A549 treated with DMSO at 1 μM for 4 hours (cell line): ENCODE measurements at places on chromosomes 16 and 17. TPM values are rescaled to one million over a fixed set of nuclear protein-coding genes. Genes with fewer than 3 reads are reported as not detected.

LHX1 gene
- total RNA-seq: 2.8 to 5.2 TPM (median 3.7 TPM) in 5 replicates

SMIM22 gene
- 0.38 TPM in 1 of 5 replicates, not detected in the others for total RNA-seq

TLCD2 gene
- 1.1 to 1.8 TPM (median 1.4 TPM) in 5 replicates for total RNA-seq

TNRC6C gene
- 2.1 to 3.0 TPM (median 2.7 TPM) in 5 replicates for total RNA-seq

PRKCB gene
- total RNA-seq: 0.17 to 0.50 TPM (median 0.24 TPM) in 5 replicates

GNG13 gene
- not detected in 5 replicates for total RNA-seq

PDIA2 gene
- 0.36 to 0.65 TPM (median 0.46 TPM) in 5 replicates for total RNA-seq

CTRB1 gene
- total RNA-seq: not detected in 5 replicates

TP53TG3 gene
- 0.17 to 1.1 TPM (median 0.42 TPM) in 4 of 5 replicates, not detected in the other for total RNA-seq

KIF19 gene
- not detected in 5 replicates for total RNA-seq
